GM10248 (cell line): ENCODE measurements at places on chromosomes 5 and 9.
A peak's percentile ranks its signal among the peaks of the same experiment; 100 is the strongest.

DNA sequence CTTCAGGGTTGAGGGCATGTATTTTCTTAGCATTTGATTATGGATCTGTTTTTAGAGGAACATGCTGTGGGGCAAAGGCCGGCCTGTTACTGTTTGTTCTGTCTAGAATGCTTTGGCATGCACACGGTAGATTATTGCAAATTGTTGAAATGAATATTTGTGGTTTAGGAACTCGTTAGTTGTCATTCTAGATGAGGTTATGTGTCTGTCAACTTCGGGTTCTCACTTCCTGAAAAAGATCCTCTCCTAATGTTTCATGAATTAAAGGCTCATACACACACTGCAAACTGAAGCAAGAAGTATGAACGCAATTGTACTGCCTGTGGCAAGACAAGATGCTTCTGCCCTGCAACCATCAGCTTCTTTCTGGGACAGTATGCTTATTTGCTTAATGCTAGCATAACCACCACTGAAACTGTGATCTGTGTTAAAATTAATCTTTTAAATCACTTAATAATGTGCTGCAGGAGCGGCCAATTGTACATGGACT, 99.6 kb downstream of the BASP1 start:
- DNase-seq, result peak; percentile 50

GRCh38 chr5:120155873-120156272, 308.2 kb upstream of the PRR16 start:
- no peak for DNase-seq

DNA sequence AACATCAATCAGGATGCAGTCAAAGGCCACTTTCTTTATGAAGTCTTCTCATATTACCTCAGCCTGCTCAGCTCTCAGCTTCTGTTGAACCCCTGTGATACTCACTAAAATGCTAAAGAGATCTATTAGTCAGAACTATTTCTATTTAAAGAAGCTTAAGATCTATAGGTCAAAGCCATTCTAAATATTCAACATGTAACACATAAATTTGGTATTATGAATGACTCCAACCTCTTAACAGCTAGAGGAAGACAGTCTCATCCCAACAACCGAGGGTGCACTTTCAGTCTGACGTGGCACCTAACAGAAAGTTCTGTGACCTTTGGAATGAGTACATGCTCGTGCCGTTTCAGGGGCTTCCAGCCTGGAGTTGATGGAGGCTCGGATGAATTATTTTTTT, 301.5 kb upstream of the VLDLR start:
- no peak for DNase-seq

DNA sequence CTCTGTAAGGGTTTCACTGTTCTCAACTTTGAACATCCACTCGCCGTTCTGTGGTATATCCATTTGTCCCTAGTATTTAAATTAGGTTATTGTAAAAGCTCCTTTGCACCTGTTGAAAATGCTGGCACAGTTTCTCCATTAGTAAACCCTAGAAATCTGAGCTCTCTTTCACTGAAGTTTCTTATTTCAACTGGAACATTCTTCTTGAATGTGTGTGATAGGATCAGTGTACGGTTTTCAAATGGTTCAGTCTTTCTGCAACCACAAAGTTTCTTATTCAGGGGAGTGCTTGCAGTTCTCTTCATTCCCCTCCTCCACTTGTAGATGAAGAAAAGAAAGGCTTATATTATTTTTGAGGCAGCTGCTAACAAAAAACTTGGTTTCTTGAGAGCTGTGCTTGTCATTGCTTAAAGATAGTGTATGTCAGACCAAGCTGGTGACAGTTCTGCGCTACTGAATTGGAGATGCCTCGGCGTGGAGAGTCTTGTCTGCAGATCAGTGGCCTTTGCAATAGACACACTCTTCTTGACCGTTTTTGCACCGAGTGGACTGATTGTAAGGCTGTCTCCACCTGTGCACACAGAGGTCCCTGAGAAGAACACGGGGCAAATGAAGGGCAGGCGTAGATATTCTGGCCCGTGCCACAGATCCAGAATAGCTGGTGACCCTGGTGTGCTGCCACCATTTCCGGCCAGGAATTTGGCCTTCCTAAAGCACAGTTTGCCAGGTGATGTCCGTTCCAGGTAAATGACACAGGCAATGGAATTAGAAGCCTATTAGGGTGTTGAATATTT, 102.2 kb downstream of the TRIO start:
- DNase-seq, result no peak

DNA sequence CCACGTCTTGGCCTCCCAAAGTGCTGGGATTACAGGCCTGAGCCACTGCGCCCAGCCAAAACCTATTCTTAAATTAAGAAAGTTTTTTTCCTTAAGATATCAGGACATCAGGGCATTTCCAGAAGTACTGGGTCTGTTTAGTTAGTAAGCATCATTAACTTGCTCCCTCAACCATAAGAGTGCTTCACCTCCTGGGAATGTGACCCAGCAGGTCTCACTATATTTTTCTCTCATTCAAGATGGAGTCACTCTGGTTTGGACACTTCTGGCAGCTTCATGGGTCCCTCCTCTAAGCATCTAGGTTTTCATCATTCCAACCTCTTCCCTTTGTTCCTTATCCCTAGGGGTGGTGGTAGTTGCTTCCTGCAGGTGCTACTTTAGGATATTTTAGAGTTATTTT, 10.3 kb upstream of the BRD3OS start:
- no peak for DNase-seq

DNA sequence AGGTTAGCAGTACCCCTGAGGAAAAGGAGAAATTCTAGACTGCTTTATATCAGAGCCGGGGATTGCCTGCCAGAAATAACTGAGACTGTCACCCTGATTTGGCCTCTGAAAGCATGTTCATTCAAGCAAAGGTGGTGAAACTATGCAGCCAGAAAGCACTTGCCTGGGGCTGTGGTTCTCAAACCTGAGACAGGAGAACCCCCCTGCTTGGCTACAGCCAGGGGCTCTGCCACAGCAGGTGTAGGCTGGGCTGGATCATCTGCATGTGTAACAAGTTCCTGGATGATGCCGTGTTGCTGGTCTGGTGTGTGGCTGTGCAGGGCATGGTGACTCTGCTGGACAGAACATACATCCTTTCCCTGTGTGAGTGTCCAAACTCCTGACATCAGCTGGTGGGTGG, 157.8 kb downstream of the NXNL2 start:
- no peak for DNase-seq

- no peak for DNase-seq
Measured at GRCh38 chr9:136002881-136003280, 41.7 kb upstream of the UBAC1 start.

- peak; percentile 79 for DNase-seq
Measured at GRCh38 chr9:89000973-89001916, 10.0 kb downstream of the S1PR3 start.

- no peak for DNase-seq
Measured at GRCh38 chr9:89138463-89139390, 39.9 kb downstream of the SHC3 start.

- no peak for DNase-seq
Measured at GRCh38 chr9:129954868-129955550, 88.0 kb downstream of the FNBP1 start.

DNA sequence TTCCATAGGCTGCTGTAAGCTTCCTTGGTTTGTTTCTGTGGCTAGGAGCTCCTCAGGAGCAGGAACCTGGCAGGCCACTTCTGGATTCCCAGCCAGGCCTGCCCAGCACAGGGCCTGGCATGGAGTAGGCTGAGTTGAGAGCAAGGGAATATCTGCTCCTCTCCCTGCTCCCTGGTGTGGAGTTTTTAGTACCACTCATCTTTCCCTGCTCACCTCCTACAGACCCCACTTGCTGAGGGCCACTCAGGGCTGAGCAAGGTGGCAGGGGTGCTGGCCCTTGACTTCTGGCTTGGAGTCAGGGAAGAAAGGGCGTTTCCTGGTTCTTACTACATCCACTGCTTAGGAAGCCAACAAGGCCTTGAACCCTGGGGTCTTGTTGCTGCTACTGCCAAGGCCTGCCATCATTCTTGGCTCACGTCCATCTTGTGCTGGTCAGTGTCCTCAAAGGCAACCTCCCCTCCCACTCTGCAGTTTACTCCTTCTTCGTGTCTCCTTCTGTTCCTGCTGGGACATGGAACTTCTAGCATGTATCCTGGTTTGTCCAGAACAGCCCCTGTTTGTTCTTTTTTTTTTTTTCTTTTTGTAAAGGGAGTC, 54.9 kb downstream of the PSD2 start:
- DNase-seq, result no peak
